ENCODE measurements at places on chromosomes 12 and 14.
A peak's percentile ranks its signal among the peaks of the same experiment; 100 is the strongest.

DNA sequence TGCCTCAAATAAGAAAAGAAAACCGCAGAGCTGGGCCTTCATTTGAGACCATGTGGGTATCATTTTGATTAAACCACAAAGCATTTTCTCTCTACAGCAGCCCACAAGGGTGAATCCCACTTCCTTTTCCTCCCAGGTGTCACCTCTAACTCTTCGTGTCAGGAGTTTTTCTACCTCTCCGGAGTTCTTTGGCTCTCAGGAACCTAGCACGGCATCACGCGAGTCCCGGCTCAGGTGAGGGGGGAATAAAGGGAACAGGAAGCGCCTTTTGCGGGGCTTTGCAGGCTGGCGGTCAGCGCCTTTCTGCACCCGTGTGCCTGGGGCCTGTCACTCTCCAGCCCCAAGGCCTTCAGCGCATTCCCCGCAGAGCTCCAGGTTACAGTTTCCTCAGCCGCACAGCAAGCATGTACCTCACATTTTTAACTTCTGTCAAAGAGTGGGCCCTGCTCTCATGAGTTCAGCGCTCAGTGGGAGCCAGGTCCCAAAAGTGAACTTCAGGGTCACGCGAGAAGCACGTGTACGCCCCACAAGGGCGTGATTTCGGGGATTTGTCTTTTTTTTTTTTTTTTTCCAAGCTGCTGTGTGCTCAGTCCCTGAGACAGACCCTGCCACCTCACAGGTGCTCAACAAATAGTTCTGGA, 740 bp upstream of the PRPF40B start:
- no peak for DNase-seq

DNA sequence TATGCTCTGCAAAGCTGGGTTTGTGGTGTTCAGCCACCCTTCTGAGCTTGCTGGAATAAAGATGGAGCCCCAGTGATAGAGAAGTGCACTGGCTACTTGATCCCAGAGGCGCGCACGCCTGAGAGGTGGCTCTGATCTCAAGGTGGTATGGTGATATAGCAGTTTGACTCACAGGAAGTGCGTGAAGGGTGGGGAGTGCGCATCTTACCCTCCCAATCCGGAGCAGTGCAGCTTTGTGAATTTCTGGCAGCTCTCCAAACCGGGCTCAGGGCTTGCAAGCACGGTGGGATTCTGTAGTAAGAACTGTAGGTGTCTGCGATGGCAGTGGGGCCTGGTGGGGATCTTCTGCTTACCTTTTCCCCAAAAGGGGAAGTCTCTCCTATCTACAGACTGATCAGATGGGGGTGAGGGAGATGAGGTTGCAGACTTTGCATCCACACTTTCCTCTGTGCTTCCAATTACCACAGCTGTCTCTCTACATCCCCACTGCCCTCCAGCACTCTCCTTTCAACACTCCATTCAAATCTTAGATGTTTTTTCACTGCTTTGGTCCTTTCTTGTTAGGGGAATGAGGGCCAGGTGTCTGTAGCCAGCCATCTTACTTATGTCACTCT, 197.4 kb upstream of the SLC38A2 start:
- DNase-seq: no peak

DNA sequence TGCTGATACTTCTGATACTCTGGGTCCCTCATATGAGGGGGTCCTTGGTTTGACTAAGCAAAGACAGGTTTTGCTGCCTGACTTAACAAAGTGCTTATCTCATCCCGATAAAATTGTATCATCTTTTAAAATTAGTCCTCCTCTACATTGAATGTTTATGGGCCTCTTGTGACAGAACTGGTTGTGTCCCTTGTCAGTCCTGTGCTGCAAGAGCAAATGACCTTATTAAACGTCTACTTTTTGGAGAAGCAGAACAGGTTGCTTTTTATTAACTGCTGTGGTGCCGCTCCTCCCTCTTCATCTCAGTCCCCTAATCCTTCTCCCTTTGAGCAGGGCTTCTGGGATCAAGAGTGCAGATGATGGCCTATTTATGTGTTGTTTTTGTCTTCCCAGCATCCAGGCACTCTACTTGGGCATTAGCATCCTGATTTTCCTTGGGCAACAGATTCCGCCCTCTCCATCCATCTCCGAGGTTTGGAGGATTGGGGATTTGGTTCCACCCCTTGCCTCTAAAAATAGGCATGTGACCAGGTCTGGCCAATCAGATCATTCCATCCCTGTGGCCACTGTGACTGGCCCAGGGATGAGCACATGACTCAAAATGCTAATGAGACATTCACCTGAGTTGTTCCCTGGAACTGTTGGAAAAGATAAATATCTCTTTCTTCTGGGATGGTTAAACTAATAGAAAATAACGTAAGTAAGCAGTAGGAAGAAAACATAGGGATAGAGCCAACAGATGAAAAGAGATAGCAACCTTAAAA, 2.9 kb upstream of the DENR start:
- peak; percentile 38 for DNase-seq

GRCh38 chr12:54238531-54238930, 41.4 kb downstream of the CBX5 start:
- DNase-seq: no peak

DNA sequence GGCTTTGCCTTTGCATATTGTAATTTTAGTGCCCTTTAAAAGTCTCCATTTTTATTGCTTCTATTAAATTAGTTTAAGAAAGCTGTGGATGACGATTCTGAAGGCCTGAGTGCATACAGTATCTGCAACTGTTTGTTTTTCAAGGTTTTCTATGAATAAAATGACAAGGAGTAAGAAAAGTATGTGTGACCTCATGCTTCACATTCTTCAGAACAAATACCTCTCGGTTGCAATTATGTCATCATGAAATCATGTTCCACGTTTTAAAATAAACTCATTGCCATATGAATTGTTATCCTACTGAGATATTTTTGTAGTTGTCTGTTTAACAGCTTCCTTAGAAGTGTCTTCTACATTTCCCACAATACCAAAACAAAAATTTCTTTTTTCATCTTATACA, 374.6 kb downstream of the MDGA2 start:
- no peak for DNase-seq

GRCh38 chr12:68536885-68537485, 73.7 kb upstream of the RAP1B start:
- no peak for DNase-seq

GRCh38 chr14:96914571-96915128, 117.5 kb downstream of the VRK1 start:
- no peak for DNase-seq

DNA sequence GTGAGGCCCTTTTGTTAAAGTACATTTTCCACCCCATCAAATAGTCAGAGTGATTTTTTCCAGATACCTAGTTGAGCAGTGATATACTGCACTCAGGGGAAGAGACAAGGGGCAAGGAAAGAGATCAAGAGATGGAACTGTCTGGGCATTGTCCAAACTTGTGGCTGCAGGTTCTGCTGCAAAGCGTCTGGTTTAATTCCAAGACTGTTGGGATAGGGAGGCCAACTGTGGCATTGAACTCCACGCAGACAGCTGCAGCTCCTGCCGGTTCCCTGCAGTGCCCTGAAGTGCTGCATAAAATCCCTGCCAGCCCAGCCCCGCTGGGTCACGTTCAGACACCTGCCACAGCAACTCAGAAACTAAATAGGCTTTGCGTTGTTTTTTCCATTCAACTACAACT, 30.5 kb downstream of the RPH3A start:
- DNase-seq: peak; percentile 67

DNA sequence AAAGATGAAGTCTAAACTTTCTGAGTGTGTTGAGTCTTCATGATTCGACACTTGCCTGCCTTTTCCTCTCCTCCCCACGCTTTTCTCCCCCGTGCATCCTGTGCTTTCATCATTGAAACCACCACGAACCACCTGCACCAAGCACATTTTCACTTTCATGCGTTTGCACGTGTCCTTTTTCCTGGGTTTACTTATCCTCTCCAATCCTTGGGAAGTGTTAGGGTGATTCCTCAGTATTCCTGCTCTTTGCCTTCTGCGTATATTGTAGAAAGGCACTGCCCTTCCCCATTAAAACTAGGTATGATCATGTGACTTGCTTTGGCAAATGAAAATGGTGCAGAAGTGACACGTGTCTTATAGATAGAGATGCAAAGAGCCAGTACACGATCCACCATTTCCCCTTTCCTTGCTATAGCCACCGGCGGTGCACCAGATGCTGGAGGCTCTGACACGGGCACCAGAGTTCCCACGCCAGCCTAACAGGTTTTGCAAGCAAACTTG, 106.6 kb downstream of the BRMS1L start:
- DNase-seq: no peak

DNA sequence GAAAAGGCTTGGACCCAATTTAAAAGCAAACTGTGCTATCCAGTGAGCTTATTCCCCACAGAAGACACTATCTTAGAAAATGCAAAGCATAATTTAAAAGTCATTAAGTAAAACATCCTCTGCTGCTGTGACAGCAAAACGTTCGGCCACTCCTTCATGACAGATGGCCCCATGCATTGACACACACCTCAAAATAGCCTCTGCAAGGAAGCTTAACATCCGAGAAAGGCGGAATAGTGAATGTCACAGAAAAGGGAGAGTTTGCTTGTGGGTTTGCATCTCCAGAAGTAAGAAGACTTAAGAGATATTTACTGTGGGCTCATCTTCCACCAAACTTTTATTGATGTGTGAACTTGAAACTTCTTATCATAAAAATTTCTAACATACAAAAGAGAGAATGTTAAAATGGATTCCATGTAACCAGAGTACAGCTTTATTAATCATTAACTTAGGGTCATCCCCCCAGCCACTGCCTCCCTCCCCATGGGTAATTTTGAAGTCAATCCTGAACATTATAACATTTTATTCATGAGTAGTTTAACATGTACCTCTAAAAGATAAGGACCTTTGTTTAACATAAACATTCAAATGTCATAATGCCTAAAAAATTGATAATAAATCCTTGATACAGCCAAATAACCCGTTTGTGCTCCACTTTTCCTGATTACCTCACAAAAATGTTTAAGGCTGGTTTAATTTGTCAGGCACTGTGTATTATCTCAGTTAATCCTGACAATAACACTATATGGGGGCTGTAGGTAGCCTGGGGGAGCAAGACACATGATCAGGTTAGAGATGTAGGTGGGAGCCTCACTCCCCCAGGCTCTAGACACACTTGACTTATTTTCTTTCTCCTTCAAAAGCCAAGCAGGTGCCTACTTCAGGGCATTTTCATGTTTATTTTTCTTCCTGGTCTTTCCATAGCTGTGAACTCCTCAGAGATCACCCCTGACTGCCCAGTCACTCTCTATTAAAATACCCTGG, 119.7 kb upstream of the TMCC3 start:
- DNase-seq: no peak

DNA sequence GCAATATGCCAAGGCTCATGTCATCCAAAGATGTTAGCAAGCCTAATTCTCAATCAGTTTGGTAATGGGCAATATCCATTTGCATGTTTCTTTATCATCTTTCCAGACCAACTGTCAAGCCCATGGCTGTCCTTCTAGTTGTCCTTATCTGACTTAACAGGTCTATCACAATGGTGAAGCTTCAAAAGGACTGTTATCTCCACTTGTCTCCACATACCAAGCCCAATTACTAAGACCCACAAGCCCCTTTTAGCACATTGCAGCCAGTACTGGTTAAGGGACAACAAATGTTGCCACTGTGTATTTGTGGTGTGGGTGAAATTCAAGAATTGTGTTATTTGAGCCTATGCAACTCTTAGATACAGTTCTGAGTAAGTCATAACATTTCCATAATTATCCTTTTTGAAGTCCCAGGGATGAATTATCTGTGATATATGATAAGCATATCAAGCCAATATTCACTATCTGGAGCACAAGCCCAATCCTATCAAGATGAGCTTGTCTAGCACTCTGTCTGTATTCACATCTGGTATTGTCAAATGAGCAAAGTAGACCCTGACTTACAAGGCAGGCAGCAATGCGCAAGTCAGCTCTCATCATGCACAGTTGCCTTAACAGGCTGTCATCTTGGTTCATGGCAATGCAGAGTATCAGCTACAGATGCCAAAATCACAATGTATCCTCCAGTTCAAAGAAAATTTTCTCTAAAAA, 19.3 kb upstream of the ST8SIA1 start:
- no peak for DNase-seq

GRCh38 chr12:89098441-89099112, 253.7 kb downstream of the DUSP6 start:
- peak; percentile 4 for DNase-seq

GRCh38 chr14:81157431-81157830, 63.3 kb downstream of the GTF2A1 start:
- DNase-seq: no peak

DNA sequence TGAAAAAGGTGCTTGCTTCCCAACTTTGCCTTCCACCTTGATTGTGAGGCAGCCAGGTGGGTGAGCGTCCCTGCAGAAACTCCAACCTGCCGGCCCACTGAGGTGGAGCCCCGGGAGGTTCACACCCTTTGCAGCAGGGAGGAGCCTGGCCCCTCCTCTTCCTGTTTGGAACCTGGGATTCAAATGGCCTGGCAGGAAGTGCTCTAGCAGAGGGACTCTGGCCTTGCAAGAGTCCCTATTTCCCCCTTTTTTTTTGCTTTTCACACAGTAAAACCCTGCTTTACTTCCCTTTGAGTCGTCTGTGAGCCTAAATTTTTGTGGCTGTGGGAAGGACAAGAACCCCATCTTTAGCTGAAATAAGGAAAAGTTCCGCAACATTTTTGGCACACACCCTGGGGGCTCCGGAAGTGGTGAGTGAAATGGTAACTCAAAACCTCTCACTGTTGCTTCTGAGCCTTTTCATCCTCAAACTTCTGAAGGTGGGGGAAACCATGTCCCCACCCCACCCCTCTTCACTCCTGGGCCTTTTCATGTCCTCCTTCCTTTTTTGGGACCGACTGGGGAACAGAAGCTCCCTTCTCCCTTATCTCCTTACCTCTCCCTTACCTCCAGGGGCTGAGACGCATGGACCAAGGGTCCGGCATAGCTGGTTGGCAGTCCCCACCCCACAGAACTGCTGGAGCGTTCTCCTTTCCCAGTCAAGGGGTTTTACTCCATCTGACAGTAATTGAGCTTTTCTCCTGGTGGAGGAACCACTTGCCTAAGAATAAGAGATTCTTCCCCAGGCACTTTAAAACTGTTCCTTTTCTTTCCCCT, 102.0 kb downstream of the KCNMB4 start:
- no peak for DNase-seq

DNA sequence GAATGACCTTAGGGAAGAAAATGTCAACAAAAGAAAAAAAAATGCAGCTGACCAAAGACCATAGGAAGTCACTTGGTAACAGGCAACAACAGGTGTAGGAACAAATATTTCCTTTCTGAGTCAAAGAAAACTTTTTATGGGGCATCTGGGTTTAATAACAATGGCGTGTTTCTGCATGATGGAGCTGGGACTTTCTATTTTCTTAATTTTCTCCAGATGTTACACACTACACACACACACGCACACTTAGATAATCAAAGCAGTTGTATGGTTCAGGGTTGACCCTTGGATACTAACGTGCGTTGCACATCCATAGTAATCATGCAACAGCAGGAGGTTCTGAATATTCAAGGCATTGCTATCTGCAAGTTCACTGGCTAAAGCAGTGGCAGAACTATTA, 47.9 kb upstream of the NTF3 start:
- no peak for DNase-seq

DNA sequence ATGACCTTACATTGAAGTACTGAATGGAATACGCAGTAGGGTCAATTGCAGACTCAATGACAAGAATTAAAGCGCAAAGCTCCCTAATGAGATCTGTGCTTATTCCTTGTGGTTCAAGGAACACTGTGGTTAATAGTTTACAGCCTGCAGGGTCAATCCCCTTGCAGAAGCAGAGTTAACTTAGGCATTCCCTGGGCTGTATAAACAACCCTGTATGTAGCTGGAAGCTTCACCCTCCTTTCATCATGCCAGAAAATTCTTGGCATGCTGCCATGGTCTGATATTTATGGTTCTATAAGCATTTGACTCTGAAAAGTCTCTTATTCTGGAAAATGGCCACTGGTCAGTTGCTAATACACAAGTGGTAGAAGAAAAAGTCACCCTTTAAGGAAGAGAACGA, 227.7 kb downstream of the NOVA1 start:
- no peak for DNase-seq

GRCh38 chr12:57852200-57852599, 5.7 kb upstream of the CTDSP2 start:
- no peak for DNase-seq

Measured in SK-N-SH (cell line).